GF-D8 (cell line): ENCODE measurements at places on chromosomes 6 and 20.

GRCh38 chr6:136666041-136666440 lies 115.8 kb upstream of the MAP7 start:
- DNase-seq = no peak

GRCh38 chr6:102458990-102459389 lies 1065.5 kb downstream of the GRIK2 start:
- no peak for DNase-seq

DNA sequence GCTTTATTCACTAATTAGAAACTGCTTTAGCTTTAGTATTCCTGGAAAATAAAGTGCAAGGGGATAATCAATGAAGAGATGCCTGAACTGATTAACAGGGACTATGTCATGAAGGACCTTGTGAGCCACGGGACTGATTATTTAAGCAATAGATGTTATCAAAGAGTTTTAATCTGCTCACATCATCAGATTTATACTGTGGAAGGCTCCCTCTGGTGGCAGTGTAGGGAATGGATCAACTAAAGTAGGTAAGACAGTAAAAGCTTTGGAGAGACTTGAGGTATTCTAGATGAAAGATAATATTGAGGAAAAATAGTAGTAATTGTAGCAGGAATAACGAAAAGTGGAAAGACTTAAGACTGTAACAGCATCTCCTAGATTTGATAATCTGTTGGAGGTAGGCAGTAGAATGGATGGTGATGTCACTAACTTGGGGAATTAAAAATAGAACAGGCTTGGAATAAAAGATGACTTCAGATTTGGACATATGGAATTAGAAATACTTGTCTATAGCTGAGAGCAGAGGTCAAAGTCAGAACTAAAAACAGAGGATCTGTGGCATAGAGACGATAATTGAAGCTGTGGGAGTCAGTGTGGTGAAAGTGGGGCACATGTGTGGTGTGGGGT lies 80.3 kb upstream of the HTR1E start:
- DNase-seq = no peak

GRCh38 chr6:68094070-68094469 lies 541.0 kb upstream of the ADGRB3 start:
- DNase-seq = no peak

GRCh38 chr20:50121858-50122271 lies 8.9 kb upstream of the UBE2V1 start:
- no peak for DNase-seq

DNA sequence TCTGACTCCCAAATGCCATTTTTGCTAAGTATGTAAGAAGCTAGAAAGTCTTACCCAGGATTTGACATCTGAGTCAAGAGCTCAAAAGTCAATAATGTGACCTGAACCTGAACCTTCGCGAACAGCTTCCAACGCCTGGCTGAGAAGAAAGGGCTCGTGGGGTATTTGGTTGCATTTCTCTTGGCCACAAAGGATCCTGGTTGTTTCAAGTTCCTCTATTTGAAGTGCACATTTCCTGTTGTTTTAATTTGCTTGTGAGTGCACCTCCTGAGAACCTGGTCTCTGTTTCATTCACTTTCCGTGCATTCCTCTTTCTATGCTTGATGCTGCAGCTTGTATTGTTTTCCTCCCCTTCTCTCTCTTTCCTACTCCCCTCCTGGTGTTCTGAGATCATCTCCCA lies 212.5 kb downstream of the FOXA2 start:
- DNase-seq = no peak

DNA sequence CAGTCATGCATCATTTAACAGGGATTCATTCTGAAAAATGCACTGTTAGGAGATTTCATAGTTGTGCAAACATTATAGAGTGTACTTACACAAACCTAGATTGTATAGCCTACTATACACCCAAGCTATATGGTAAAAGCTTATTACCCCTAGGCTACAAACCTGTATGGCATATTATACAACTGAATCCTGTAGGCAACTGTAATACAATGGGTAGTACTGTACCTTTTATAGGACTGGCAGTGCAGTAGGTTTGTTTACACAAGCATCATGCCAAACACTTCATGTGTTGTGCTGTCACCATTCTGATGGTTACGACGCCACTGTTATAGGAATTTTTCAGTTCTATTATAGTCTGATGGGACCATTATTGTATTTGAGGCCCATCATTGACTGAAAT lies 39.3 kb upstream of the KHDC1 start:
- no peak for DNase-seq

DNA sequence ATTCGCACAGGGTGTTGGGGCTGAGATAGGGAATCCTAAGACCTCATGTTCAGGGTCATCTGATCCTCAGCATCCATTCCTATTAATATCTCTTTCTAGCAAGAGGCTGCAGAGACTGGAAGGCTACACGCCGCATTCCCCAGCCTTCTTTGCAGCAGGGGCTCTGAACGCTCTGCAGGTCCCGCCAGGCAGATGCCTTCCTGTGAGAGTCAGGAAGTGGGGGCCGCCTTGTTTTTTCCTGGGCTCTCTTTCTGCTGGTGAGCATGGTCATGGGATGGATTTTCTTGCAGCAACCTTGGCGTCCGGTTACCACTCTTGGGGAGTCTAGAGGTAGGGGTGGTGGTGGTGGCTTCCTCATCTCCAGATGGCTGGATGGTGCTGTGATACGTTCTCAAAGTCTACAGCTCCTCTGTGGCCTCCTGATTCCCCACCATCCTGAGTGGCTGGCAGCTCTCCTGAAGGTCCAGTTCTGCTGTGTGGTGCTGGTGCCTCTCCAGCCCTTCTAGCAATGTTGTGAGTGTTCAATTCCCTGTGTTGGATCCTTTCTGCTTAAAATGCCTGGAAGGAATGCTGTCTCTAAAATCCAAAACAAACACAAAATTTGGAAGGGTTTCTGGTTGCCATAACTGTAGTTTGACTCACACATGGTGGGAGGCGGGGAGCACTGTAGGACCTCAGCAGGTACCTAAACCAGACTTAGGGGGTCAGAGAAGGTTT lies 111.9 kb downstream of the CEBPB start:
- no peak for DNase-seq

- no peak for DNase-seq
These were observed 240.5 kb downstream of the TTLL2 start for GRCh38 chr6:167565388-167565787.
